ENCODE measurements at places on chromosomes 2 and 18. TPM values are rescaled to one million over a fixed set of nuclear protein-coding genes. Genes with fewer than 3 reads are reported as not detected.

SLC20A1 gene
- total RNA-seq: 81.9 TPM

LIMS1 gene
- total RNA-seq: 68.3 TPM

KLHL14 gene
- total RNA-seq: not detected

NR4A2 gene
- not detected for total RNA-seq

CRYBA2 gene
- not detected for total RNA-seq

CAVIN2 gene
- total RNA-seq: 3.2 TPM

ALK gene
- total RNA-seq: not detected
